ENCODE measurements at places on chromosomes 11 and 22.

GRCh38 chr11:108672113-108672512 lies 7.2 kb downstream of the DDX10 start:
- peak; percentile 40 for DNase-seq

DNA sequence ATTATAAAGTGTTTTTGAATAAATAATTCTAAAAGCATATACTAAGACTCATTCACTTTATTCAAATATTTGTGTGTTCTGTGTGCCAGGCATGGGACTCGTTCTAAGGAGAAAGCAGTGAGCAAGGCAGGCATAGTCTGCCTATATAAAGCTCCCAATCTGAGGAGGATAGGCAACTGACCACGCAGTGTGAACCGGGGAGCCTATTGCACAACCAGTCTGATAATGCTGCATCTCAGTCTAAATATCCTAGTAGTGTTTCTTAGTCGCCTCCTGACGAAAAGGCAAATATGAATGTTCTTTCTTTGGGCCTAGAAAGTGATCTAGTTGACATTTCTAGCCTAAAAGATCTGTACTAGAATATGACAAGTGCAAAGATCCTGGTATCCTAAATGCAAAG lies 98.3 kb downstream of the C11orf65 start:
- no peak for DNase-seq

- DNase-seq: no peak
Measured at GRCh38 chr11:33273656-33274055, 16.5 kb downstream of the HIPK3 start.

DNA sequence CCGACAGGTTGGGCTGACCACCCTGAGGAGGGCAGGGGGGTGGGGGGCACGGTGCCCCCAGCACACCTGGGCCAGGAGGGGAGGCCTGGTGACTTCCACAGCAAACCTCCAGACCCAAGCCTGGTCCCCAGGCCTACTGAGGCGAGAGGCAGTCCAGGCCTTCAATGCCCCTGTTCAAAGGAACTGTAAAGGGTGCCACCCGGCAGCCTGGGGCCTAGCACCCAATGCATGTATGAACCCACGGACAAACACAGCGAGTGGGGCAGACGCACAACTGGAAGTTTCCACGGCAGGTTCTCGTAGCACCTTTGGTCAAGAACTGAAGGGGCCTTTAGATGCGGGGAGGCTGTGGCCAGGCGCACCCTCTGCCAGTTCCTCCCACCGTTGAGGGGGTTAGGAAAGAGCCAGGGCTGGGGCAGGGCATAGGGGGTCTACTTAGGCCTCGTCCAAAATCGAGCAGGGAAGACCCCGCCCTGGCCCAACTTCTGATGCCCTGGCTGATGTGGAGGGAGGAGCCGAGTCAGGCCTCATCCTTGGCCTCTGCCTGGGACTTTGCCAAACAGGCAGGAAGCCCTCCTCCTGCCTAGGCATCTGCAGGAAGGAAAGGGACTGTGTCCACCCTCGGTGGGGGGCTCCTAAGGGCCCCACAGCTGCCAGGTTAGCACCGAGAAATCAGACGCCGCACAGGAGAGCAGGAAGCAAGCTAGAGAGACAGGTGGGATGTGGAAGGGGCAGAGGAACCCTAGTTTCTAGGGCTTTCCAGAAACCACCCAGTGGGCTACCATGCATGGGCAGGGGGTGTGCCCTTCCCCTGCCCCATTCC lies 6.6 kb downstream of the CBX6 start:
- DNase-seq: no peak

DNA sequence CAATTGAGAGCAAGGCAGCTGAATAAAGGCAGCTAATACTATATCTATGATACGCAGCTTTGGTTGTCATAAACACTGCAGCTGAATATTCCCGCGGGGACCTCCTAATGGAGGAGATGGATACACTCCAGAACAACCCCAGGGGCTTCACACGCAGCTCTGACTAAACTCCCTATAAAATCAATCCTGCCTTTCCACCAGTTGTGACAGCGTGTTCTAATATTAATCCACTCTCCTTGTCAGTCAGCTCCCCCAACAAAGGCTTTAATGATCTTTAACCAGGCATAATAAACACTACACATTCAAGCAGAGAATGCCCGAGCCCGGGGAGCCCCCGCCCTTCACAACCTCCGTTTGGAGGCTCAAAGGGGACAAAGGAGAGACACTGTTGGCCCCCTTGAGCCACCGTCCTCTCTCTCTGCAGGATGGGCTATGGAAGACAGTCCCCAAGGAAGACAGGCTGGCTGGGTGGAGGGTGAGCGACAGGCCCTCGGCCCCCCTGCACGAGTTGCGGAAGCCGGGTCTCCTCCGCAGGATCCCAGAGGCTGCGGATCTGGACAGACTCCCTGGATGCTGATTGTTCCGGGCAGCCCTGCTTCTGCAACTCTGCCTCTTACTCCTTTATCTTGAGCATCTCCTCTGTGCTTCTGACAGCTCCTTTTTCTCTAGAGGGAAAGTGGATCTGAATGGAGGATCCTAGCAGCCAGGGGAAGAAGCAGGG lies 565.2 kb downstream of the BUD13 start:
- no peak for DNase-seq

DNA sequence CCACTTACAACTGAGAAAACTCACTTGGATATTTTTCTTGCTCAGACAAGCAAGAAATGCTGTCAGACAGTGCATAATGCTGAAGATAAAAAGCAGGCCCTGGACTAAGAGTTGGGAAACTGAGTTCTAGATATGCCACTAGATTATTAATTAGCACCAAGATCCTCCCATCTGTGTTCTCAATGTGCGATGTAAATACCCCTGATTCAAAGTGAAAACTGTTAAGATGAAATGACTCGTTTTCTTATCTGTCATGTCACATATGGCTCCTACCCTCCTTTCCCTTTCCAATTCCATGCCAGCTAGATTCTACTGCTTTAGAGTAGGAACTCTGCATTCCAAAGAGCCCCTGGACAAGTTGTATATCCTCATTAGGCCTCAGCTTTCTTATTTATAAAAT lies 88.9 kb upstream of the CLNS1A start:
- no peak for DNase-seq

GRCh38 chr11:72812967-72813739 lies 1.1 kb upstream of the ATG16L2 start:
- no peak for DNase-seq

DNA sequence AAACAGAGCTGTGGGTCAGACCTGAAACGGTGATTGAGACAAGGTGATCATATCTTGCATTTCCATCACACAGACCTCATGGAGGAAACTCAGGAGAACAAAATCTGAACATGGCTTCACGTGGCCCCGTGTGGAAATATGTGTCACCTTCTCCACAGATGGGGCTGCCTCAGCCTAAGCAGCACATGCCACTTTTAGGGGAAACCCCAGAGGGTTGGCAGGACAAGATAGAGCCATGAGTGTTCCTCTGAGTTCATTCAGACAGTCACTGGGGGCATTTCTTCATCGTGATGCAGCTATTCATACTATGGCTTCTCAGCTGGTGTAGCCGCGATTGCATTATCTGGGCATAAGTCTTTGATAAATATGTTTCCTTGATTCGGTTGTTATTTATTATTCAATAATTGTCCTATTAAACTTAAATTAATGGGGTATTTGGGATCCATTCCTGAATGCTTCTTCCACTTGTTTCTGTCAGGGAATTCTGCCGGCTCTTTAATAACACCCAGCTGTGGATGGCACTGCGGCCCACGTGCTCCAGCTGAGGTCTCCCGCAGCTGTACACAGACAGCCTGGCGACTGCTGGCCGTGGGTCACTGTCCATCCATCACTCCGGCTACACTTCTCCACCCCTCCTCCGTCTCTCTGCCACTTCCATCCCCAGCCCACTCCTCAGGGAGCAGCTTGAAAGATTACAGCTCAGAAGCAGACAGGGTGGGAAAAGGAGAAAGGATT lies 485.1 kb downstream of the OPCML start:
- no peak for DNase-seq

DNA sequence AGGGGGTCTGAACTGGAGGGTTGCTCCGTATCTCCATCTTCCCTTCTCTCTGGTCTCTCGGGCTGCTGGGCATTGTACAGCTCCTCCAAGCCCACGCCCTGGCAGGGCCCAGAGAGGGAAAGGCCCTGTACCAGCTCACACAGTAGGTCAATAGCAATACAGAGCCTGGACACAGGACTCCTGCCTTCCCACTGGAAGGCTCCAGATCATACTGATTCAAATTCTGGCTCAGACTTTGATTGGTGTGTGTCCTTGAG lies 6.6 kb downstream of the CSDC2 start:
- no peak for DNase-seq

- peak; percentile 34 for DNase-seq
Measured at GRCh38 chr11:18567081-18567480, 21.5 kb downstream of the UEVLD start.

DNA sequence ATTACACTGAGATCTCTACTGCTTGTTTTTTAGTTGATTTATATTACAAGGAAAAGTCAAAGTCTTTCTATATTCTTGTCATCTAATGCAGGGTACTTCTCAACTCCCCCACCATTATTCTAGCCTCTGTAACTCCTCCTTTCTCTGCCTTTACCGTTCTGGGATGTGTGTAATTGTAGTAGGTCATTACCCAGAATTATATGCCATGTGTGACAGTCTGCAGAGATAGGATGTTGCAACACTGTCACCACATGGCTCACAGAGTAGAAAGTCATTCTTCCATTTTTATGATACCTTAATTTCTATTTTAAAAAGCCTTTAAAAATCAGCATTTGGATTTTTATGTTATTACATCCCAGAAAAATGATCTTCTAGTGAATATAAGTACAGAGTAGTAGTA lies 32.7 kb downstream of the ZNF143 start:
- no peak for DNase-seq

DNA sequence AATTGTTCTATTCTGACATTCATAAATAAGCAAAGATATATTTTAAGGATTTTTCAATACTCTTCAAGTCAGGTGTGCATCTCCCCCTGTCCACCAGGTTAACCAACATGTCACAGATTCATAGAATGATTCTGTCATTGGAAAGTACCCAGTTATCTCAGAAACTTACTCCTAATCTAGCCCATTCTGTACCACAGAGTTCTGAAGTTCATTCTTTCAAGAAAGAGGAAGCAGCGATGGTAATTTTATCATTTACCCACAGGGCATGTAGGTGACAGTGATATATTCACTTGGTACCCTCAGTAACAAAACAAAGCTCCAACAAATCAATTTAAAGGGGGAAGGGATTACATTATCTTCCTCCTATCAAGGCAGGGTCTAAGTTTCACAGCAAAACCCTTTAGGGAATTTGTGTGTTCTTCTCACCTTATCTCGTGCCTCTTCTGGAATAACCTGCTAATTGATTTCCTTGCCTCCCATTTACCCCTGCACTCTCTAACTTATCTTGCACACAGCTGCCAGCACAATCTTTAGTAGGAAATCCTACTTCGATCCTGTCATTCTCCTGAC lies 19.0 kb upstream of the MPPED2 start:
- DNase-seq: no peak

- no peak for DNase-seq
Measured at GRCh38 chr11:64447831-64448598, 89.1 kb downstream of the RPS6KA4 start.

- DNase-seq: no peak
Measured at GRCh38 chr11:86720546-86720945, 48.1 kb upstream of the ME3 start.
